ENCODE measurements at places on chromosomes 16 and 17.

- no peak for DNase-seq
These were observed 29.1 kb downstream of the MBTPS1 start for GRCh38 chr16:84087466-84088151.

DNA sequence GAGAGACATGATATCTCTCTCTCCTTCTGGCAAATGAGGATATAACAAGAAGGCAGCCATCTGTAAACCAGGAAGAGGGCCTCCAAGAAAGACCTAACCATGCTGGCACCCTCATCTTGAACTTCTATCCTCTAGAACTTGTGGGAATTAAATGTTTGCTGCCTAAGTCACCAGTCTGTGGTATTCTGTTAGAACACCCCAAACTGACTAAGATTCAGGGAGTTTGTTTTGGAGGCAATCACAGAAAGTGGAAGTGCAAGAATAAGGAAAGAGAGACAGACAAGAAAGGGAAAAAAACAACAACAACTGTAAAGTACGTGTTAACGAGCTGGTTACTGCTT, 114.5 kb upstream of the GOT2 start:
- DNase-seq = no peak

GRCh38 chr17:31355935-31356334, 34.5 kb upstream of the EVI2A start:
- no peak for DNase-seq

- DNase-seq = no peak
These were observed 491.9 kb upstream of the TOM1L1 start for GRCh38 chr17:54408731-54409130.

- DNase-seq = no peak
These were observed 4.2 kb upstream of the PYCARD start for GRCh38 chr16:31206776-31207175.
